DMS153 (cell line): ENCODE measurements at places on chromosomes 3 and 15.

DNA sequence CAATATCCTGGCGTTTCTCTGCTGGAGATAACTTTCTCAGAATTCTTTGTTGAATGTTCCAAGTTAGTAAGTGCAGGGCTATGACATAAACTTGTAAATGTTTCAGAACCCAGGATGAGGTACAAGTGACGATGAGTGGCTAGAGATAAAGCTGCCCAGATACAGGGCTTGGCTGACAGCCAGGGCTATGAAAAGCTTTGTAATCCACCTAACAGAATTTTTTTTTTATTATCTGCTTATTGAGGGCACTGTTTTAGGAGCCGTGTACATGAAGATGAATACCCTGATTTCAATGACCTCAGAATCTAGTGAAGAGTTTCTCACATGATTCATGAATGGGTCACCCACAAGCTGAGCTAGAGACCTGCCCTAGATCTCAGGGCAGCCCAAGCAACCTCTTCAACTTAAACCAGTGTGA is 431.4 kb downstream of the DIPK2A start:
- DNase-seq: no peak

DNA sequence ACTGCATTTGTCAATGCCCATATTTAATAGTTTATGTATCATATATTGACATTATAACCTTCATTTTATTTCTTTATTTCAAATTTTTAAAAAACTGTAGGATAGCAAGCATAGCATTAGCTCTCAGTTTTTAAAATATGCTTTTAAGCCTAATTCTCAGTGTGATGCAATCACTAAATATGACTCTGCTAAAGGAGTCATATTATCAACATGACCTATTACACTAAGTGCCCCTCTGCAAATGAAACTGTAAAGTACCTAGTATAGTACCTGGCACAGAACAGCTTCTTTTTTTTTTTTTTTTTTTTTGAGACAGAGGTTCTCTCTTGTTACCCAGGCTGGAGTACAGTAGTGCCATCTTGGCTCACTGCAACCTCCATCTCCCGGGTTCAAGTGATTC is 179.4 kb upstream of the CGNL1 start:
- peak; percentile 6 for DNase-seq

GRCh38 chr3:81666502-81667121 is 94.8 kb downstream of the GBE1 start:
- no peak for DNase-seq

DNA sequence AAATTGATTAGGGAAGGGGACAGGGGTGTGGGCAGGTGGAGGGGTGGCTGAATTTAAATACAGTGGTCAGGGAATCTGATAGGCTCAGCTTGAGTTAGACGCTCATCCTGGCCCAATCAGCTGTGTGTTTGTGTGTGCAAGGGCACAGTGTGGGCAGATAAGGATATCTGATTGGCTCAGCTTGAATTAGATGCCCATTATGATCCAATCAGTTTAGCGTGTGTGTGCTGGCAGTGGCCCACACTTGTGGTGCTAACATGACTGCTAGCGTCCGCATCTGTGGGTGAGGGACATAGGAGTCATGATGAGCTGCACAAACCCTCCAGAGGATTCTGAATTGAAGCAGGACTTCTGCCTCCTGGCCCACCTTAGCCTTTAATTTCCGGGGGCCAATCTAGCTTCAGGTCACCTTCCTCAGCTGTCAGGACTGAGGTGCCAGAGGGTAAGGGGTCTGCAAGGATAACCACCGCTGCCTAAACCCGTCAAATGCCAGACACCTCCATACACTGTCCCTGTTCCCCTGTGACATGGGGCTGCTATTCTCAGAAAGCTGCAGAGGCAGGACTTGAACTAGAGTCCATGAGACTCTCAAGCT is 97.3 kb downstream of the CORO2B start:
- no peak for DNase-seq

GRCh38 chr15:98809273-98809672 is 160.9 kb downstream of the IGF1R start:
- DNase-seq: no peak

- no peak for DNase-seq
These were observed 48.1 kb downstream of the ACAP2 start for GRCh38 chr3:195394700-195395099.
